NCI-H1694 treated with DMSO at 0.1 percent for 48 hours (cell line): ENCODE measurements at places on chromosomes 5 and 9.

- no peak for DNase-seq
Measured at GRCh38 chr5:68415177-68416085, 199.9 kb downstream of the PIK3R1 start.

DNA sequence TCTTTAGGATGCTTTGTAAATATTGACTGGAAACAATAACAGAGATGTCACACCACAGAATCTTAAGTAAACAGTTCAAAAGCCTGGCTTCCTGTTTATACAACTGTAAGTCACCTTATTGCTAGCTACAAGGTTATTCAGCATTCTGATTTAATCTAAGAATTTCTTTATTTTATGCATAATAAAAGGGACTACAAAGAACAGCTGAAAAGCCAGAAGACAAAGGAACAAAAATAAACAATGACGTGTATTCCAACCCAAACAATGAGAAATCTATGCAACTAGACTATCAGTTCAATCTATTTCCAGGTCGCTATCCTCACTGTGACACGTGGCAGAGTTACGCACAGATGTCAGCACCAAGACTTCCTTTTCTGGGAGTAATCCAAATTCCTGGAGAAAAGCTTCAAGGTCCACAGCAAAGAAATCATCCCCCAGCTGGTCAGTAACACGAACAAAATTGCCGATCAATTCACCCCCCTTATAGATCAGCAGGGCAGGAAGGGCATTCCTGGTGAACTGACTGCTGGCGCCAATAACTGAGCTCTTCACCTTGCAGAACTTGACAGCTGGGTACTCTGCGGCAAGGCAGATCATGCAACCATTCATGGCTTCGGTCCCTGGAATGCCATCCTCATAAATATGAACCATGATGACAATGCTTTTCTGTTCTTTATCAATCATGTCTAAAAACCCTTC lies 8.4 kb downstream of the PDCL start:
- DNase-seq: no peak

DNA sequence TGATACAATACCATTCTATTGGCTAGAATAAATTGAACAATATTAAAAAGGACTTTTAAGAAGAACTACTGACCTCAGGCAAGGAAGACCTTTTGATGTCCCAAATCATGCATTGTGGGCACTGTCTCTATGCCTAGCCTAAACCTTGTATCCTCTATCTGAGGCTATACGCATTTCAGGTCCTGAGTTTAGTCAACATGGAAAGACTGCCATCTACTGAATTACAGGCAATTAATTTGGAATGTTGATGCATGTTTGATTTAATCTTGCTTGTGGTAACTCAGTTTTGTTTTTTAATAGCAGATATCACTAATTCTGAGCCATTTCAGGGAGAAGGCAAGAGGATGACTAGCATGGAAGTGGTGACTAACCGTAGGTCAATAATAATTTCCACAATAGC lies 585.3 kb upstream of the CCNG1 start:
- DNase-seq: peak; percentile 10

DNA sequence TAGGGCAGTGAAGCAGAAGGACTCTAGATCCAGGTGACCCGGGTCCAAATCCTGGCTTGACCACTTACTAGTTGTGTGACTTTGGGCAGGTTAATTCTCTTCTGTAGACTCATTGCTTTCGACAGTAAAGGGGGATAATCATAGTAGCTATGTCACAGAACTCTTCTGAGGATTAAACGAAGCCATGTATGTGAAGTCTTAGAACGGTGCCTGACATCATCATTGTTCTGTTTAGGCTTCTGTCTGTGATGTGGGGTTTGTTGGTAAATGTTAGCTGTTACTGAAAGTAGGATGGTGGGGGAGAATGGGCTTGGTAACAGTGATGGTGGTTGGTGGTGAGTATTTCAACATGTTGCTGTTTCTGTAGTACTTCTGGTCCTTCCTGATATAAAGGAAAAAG lies 73.7 kb downstream of the MAP1B start:
- DNase-seq: no peak

DNA sequence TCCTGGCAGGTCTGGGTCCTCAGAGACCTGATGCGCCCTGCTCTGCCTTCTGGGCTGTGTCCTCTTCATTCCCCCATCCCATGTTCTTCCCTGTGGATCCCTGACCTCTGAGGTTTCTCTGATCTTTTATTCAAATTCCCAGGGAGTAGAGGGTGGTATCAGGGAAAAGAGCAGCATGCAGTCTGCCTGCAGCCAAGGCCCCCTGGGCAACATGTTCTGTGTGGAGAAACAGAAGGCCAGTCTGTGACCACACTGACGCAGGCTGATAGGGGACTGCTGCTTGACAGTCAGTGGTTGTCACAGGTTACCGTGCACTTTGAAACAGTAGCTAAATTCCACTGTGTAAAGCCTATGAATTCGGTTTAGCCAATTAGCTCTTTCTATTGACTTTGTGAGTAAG lies 156.6 kb upstream of the IRX2 start:
- no peak for DNase-seq

- DNase-seq: no peak
Measured at GRCh38 chr9:92432350-92432749, 8.1 kb upstream of the OMD start.

DNA sequence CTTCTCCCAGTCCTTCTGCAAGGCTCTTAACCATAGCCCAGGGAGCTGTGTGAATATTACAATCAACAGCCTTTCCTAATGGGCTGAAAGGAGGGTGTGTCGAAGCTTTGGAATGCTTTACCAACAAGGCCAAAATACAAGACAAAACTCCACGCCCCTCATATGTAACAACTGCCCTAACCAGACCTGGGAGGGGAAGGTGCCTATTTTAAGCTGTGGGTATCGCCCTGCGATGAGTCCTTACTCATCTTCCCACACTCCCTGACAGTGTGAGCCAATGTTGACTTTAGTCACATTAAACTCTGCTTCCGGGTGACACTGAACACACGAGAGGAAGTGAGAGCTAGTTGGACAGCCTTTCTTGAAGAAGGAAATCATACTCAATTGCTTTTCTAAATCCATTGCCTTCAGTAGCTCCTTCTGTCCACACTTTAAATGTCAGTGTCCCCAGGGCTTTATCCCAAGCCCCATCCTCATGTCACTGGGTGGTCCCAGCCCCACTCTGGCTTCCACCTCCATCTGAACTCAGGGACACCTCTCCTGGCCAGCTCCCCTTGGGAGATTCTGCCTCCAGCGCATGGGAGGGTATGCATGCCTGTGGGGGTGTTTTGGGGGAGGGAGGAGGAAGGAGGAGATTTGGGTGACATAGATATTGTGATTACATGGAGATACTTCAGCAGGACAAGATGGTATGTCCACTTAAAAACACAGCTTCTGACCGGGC lies 6.5 kb upstream of the TBC1D9B start:
- DNase-seq: no peak

DNA sequence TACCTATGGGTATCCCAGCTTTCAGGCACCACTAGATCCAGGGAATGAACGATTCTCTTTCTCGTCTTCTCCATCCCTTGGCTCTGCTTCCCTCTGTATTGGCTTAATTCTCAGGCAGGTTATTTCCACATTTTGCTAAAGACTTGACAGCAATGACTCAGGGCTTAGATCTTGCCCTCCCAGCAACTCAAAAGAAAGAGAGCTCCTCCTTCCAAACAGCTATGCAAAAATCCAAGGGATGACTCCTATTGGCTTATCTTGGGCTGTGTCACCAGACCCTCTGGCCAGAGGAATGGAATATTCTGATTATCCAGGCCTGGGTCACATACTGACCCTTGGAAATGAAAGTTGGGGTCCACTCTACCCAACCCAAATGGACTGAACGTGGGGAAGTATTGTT lies 270.2 kb downstream of the NTRK2 start:
- no peak for DNase-seq

GRCh38 chr5:122493091-122494021 lies 181.3 kb downstream of the SNCAIP start:
- peak; percentile 25 for DNase-seq

DNA sequence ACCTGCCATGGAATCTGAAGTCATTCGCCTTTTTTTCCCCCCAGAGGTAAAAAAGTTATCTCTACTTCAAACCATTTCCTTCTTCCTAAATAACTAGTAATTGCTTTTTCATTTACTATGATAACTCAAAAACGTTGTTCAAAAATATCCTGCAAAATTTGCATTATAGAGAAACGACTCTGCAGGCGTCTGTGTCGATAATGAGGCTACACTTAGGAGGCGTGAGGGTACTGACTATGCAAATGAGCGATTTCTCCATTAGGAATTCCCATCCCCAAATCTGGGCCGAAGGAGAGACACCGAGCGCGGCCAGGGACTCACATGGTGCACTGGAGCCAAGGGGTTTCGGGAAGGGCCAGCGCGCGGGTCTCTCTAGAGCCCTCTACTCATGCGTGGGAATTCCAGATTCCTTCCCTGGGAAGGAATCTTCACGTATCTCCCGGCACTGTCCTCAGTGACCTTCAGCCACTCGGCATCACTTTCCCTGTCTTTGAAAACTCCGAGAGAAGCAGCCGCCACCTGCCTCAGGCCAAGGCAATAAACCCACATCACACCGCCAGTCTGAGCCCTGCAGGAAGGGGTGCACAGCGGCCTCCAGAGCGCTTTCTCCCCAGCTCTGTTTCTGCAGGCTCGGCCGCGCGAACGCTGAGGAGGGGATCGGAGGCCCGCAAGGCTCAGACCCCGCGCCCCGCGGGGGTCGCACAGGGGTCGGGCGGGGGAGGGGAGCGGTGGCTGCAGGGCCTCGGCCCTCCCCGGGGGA lies 718 bp upstream of the DENND4C start:
- peak; percentile 57 for DNase-seq

DNA sequence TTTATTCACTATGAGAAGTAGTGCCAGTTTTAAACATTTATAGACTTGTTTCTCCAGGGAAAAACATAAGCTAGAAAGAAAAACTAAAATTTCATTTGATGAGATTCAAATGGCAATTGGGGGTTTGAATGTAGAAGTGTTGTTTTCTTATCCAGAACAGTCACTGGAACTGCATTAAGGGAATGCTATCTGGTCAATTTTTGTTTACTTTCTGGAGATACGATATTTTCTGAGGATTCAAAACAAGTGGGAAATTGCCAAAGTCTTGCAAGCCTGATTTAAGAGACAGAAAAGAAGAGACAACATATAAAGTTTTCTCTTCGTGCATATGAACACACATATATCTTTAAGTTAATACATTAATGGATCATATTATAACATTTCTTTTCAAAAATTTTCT lies 118.4 kb downstream of the NXNL2 start:
- no peak for DNase-seq

DNA sequence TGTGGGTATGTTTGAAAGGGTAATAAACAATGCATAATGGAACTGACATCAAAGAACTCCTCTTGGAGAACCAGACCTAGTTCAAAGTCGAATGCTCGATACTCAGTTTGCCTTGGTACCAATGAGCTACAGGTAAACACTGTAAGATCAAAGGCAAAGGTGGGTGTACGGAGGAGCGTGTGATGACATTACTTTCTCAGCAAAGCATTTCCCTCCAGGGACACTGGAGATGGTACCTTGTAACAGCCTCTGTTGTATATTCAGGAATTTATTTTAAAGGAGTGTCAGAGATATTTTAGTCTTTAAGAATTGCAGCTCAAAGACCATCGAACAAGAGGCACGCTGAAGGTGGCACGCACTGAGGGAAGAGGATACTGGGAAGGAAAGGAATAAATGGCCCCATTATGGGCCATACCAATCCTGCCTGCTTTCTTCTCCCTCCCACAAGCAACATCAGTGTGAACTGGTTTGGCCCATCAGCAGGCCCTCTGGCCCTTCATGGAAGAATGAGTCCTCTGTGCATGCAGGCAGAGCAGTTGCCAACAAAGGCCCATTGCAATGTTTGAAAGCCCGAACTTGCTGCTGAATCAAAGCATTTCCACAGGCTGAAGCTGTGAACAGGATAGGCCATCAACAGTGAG lies 410.2 kb downstream of the ACTL7B start:
- no peak for DNase-seq

DNA sequence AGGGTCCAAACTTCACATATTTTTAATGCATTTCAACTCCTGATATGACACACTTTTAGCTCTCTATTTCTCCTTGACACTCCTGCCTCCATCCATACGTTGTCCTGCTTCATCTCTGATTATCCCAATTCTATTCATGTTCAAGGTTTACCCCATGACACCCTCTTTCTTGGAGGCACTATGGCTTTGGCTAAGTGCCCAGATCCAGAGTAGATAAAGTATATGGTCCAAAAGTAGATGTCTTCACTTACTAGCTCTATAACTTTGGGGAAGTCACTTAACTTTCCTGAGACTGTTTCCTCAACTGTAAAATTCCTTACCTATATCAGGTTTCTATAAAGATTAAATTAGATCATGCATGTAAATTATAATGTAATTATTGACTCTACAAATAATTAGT lies 36.1 kb downstream of the SLC22A5 start:
- no peak for DNase-seq

DNA sequence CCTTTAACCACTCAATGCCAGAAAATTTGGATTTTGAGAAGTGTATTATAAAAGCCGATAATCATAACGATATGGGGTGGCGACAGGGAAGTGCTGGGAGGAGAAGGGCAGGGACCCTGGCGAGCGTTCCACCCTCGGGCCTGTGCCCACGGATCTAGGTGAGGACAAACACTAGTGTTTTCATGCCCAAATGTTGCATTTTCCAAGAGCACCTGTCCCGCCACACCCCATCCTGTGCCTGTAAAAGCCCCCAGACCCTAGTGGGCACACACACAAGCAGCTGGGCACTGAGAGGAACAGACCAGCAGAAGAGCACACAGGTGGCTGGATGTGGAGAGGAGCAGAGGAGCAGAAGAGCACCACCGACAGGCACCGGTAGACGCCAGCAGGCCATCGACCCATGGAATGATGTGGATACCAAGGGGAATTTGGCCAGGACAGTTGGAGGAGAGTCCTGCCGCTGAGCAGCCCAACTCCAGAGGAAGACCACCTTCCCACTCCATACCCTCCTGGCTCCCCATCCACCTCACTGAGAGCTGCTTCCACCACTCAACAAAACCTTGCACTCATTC lies 315.0 kb downstream of the EDIL3 start:
- no peak for DNase-seq

GRCh38 chr5:159911349-159911748 lies 4.9 kb upstream of the ADRA1B start:
- DNase-seq: no peak

DNA sequence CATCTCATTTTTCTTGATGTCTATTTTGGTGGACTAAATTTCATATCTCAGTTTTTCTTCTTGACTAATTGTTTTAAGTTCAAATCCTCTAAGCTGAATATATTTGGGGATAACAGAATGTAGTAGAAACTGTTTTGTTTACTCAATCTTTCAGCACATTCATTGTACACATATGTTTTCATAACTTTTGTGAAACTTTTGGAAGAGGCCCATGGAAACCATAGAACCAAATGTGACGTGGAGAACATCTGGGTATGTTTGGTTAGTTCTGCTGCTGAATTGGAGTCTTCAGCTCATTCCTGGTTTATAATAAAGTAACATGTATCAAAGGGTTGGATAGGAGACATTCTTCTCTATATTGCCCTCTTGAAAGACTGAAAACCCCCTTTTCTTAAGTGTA lies 88.4 kb downstream of the CCDC171 start:
- DNase-seq: no peak

- no peak for DNase-seq
Measured at GRCh38 chr9:116870566-116870965, 183.5 kb downstream of the TRIM32 start.

- no peak for DNase-seq
Measured at GRCh38 chr5:102107865-102108264, 188.2 kb downstream of the SLCO4C1 start.

GRCh38 chr5:159034083-159034824 lies 65.5 kb downstream of the EBF1 start:
- no peak for DNase-seq
